ENCODE measurements at places on chromosomes 1 and 21. TPM values are rescaled to one million over a fixed set of nuclear protein-coding genes. Genes with fewer than 3 reads are reported as not detected.

- H3K36me3 ChIP-seq = no peaks in the 10 kb centered on the region
- H3K27me3 ChIP-seq = no peaks in the 10 kb centered on the region
- no peak overlapping the region for H3K4me3 ChIP-seq
- no peak for DNase-seq
- H3K27ac ChIP-seq = no peak overlapping the region
These were observed 8.4 kb upstream of the XKR8 start for GRCh38 chr1:27951396-27951795.

The RHOU gene
- polyA plus RNA-seq = 11.4 TPM

DNA sequence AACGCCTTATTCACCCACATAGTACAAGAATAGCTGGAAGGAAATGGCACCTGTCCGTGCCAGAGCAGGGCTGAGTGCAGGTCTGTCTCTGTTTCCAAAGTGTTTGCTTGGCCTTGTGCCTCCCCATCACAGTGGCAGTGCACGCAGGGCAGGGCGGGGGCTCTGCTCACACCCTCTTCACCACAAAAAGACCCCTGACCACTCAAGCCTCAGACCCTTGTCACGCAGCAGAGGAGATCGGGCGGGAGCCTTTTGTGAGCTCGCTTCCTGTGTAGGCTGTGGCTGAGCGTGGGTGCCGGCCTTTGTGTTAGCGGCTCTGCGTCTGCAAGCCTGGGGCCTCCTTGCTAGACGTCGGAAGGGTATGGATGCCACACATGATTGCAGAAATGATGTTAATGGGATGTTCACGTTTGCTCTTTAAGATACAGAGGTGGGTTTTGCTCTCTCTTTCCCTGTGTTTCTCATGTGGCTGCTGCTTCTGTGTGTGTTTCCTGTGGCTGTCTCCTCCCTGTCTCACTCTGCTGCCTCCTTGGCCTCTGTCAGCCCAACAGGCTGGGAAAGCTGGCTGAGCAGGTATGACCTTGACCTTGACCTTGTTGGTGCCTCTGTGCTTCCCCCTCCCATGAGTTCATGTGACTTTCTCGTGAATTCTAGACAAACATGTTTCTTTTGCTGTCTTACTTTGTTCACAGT, 45.4 kb downstream of the S100B start:
- no peak overlapping the region for H3K27ac ChIP-seq
- H3K4me1 ChIP-seq = no peaks in the 10 kb centered on the region
- no peaks in the 10 kb centered on the region for H3K27me3 ChIP-seq
- H3K4me3 ChIP-seq = no peak overlapping the region
- peak; percentile 44 for DNase-seq

The IQGAP3 gene
- polyA plus RNA-seq = 0.02 TPM

DNA sequence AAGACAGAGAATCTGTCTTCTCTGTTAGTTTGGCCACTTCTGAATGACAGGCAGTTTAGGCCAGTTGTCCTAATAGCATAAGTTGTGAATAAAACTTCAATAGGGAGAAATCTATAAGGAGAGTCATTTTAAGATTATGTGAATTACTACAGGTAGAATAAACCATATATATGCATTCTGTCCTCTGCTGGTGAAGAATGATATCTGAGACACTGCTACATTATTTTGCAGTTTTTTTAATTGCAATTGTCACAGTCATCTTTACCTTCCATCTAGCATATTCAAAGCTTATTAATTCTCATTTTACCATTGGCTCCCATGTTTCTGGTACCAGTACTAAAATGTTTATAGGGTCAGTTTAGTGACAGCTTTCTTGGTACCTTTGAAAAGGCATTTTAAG, 519.6 kb upstream of the DEPDC1 start:
- H3K27me3 ChIP-seq = no peaks in the 10 kb centered on the region
- no peaks in the 10 kb centered on the region for H3K4me1 ChIP-seq
- no peak overlapping the region for H3K4me3 ChIP-seq
- no peaks in the 10 kb centered on the region for H3K36me3 ChIP-seq
- no peak overlapping the region for H3K27ac ChIP-seq
- DNase-seq = no peak

DNA sequence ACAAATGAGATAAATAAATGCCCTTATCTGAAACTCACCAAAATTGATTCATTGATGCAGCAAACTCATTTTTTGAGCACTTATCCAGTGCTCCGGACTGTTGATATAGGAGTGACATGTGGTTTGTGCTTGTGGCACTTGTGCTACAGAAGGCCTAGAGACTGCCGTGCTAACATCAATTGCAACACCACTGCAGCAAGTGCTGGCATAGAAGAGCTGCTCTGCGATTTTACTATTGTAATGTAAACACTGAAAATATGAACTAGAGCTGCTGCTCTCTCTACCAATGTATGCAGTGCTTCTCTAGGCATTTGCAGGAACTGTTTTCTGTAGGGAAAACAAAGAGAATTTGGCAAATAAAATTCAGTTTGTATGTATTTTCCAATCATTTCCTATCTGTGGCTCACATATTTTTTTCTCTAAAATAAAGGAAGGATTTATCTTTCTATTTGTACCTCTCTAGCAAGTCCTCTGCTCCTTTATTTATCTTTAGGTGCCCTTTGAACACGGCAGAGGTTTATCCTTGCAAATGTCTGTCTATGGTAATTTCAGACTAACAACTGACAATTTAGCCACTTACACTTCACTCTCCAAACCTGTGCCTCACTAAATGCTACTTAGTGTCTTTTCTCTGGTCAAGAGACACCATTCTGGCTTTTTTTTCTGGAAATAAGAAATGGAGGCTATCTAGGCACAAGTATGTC, 409.5 kb upstream of the ADGRL2 start:
- H3K4me3 ChIP-seq = no peak overlapping the region
- H3K27ac ChIP-seq = no peak overlapping the region
- no peaks in the 10 kb centered on the region for H3K27me3 ChIP-seq

DNA sequence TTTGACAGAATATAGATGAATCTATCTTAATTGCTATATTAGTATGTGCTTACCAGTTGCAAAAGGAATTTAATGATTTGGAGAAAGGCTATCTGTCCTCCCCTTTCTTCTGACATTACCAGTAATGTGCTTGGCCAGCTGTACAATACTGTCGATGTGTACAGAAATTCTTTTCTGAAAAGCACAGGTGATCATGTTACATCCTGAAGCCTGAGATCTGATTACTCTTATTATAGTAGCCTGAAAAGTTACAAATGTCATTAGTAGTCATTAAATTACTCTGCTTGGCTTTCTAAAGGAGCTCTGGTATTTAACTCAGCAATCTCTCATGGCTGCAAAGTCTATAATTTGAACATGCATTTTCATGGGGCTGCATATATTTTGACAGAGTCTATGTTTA, 209.8 kb downstream of the PTPRC start:
- no peaks in the 10 kb centered on the region for H3K27me3 ChIP-seq
- no peak for DNase-seq
- no peak overlapping the region for H3K27ac ChIP-seq
- no peaks in the 10 kb centered on the region for H3K4me1 ChIP-seq
- H3K4me3 ChIP-seq = no peak overlapping the region

DNA sequence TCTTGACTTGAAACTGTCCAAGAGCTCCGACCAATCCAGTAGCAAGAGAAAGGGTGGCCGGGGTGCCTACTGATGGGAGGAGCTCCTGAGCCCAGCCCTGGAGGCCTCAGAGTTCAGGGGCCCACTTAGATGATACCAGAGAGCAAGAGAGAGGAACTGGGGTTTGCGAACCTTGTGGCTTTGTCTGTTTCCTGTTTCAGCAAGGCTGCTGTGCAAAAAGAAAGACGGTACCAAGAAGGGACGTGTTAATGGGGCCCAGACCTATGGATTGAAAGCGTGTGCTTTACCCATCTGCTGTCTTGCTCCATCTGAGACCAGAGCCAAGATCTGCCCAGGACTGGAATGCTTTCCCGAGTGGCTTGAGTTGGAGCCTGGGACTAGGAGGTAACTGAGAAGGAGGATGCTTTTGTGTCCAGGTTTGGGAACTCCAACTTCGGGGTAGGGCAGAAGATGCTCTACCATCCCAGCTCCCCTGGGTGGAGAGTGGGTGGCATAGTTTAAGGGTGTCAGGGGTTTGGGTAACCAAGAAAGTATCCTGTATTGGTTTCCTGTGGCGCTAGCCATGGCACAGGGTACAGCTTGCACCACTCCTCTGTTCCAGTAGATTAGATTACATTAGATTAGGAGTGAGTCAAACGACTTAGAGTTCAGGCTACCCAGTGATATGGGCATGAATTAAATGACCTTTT, at the start of gene TRAF3IP3:
TSS of gene TRAF3IP3 (plus strand) at position 128 of the 689 bp plus-strand sequence. CDS start 3,987 bp downstream, outside the sequence.
- DNase-seq = peak; percentile 41
- no peaks in the 10 kb centered on the region for H3K27me3 ChIP-seq
- H3K36me3 ChIP-seq = no peaks in the 10 kb centered on the region
- H3K4me1 ChIP-seq = no peaks in the 10 kb centered on the region
- no peak within 1 kb of the TSS for H3K4me3 ChIP-seq

GRCh38 chr1:53394306-53394705, 64.9 kb upstream of the DMRTB1 start:
- no peaks in the 10 kb centered on the region for H3K36me3 ChIP-seq
- H3K27ac ChIP-seq = no peak overlapping the region
- no peak for DNase-seq

DNA sequence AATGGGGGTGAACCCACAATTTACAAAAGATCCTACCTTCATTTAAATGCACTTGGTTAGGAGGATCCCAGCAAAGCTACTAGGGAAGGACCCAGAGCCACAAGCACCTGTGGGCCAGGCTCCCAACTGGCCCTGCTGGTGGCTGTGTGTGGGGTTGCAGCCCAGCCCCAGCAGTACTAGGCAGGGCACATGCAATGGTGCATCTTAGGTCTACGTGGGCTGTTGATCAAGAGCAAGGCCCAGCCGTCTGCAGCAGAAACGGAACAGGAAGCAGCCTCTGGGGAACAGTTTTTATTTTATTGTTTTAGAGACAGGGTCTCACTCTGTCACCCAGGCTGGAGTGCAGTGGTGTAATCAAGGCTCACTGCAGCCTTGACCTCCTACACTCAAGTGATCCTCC, 134.1 kb upstream of the RAB4A start:
- no peak overlapping the region for H3K4me3 ChIP-seq
- peaks cover 3% of the 10 kb centered on the region for H3K4me1 ChIP-seq
- H3K27ac ChIP-seq = no peak overlapping the region
- no peaks in the 10 kb centered on the region for H3K36me3 ChIP-seq
- DNase-seq = no peak

- no peak overlapping the region for H3K27ac ChIP-seq
- no peaks in the 10 kb centered on the region for H3K36me3 ChIP-seq
- H3K4me1 ChIP-seq = no peaks in the 10 kb centered on the region
- H3K27me3 ChIP-seq = no peaks in the 10 kb centered on the region
These were observed 8.8 kb upstream of the PEAR1 start for GRCh38 chr1:156884560-156885184.

GRCh38 chr1:201968202-201968925, 13.1 kb downstream of the TIMM17A start:
- no peak for DNase-seq
- peaks cover 25% of the 10 kb centered on the region for H3K36me3 ChIP-seq
- no peaks in the 10 kb centered on the region for H3K27me3 ChIP-seq
- peaks cover 4% of the 10 kb centered on the region for H3K4me1 ChIP-seq

GRCh38 chr1:20602851-20603450, 14.1 kb downstream of the CDA start:
- H3K27me3 ChIP-seq = no peaks in the 10 kb centered on the region
- no peak for DNase-seq
- H3K27ac ChIP-seq = no peak overlapping the region
- no peaks in the 10 kb centered on the region for H3K4me1 ChIP-seq

GRCh38 chr1:94319319-94320102, 82.1 kb upstream of the ARHGAP29 start:
- no peak overlapping the region for H3K4me3 ChIP-seq
- peaks cover 6% of the 10 kb centered on the region for H3K4me1 ChIP-seq
- no peaks in the 10 kb centered on the region for H3K27me3 ChIP-seq
- H3K27ac ChIP-seq = no peak overlapping the region

- no peaks in the 10 kb centered on the region for H3K27me3 ChIP-seq
- no peak overlapping the region for H3K27ac ChIP-seq
- no peaks in the 10 kb centered on the region for H3K4me1 ChIP-seq
- no peak overlapping the region for H3K4me3 ChIP-seq
These were observed 37.4 kb downstream of the SMYD2 start for GRCh38 chr1:214318356-214318755.

The B3GALT2 gene
- polyA plus RNA-seq = 0.99 TPM

DNA sequence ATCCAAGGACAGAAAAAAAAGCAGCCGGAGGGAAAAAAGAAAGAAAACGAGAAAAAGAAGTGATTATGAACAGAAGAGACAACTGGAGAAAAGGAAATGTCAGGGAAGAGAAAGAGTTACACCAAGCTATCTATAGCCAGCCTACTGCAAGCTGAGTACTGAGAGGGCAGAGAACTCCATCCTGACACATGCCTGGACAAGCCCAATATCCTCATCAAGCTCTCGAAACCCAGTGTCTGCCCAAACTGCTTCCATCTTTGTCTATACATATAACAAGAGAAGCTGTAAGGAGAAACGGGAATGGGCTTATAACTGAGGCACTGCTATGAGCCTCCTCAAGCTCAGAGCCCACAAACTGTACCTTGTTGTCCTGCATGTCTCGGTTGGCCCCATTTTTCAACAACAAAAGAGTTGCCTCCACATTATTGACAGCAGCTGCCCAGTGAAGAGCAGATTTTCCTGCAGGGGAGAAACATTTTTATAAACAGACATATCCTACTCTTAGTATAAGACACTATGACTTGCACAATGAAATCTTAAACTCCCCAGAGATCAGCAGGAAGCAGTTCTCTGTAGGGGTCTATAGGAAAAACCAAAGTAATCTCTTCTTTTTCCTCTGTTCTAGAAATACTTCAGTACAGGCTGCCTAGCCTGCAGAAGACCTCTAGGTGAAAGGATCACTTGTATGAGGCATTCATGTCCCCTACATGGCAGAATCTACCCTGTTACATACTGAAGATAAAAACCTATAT, 21.2 kb upstream of the ADAM30 start:
- H3K36me3 ChIP-seq = peaks cover 25% of the 10 kb centered on the region
- no peaks in the 10 kb centered on the region for H3K4me1 ChIP-seq
- H3K27ac ChIP-seq = no peak overlapping the region
- no peaks in the 10 kb centered on the region for H3K27me3 ChIP-seq
- H3K4me3 ChIP-seq = no peak overlapping the region
- no peak for DNase-seq

GRCh38 chr1:233905416-233906051, 1.1 kb downstream of the SLC35F3 start:
- DNase-seq = no peak
- H3K27ac ChIP-seq = no peak overlapping the region
- H3K27me3 ChIP-seq = peaks cover 32% of the 10 kb centered on the region
- H3K4me1 ChIP-seq = no peaks in the 10 kb centered on the region

DNA sequence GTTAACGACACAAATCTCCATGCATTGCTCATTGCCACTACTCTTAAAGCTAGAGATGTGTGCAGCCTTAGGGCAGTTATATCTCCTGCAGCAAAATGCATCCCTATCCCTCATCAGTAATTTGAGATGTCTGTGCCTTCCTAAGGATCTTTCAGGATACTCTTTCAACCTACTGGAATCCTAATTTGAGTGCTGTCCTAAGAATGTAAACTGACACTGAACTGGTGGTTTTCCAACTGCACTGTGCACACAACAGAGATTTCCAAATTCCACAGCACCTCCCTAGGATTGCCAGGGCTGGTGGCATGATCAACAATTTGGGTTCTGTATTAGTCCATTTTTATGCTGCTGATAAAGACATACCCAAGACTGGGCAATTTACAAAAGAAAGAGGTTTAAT, 193.9 kb downstream of the LTN1 start:
- no peak overlapping the region for H3K27ac ChIP-seq
- H3K4me1 ChIP-seq = no peaks in the 10 kb centered on the region
- no peaks in the 10 kb centered on the region for H3K36me3 ChIP-seq
- no peak for DNase-seq
- H3K4me3 ChIP-seq = no peak overlapping the region

- H3K4me1 ChIP-seq = peaks cover 12% of the 10 kb centered on the region
- no peaks in the 10 kb centered on the region for H3K36me3 ChIP-seq
- no peak overlapping the region for H3K4me3 ChIP-seq
- H3K27me3 ChIP-seq = no peaks in the 10 kb centered on the region
- no peak overlapping the region for H3K27ac ChIP-seq
These were observed 2.5 kb upstream of the DHRS3 start for GRCh38 chr1:12620488-12620865.
